ENCODE measurements at places on chromosomes 16 and 17.

DNA sequence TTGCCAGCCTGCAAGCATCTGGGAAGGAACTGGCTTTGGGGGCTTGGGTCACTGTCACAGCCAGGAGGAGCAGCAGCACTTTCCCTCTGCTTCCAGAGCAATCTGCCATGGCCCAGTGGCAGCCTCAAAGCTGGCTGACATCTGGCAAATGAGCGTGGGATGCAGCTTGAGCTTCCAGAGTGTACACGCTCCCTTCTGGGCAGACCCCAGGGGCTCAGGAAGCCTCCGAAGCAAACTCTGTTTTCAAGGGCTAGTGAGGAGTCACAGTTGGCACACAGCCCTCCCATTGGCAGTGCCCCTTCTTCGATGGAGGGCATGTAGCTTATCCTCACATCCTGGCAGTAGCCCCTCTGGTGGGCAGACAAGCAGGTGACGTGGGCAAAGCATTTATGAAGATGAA, 249.6 kb downstream of the ENGASE start:
- no peak for DNase-seq

- no peak for DNase-seq
Measured at GRCh38 chr16:22937169-22937568, 123.2 kb downstream of the HS3ST2 start.

- DNase-seq, result peak; percentile 4
Measured at GRCh38 chr17:42773290-42774035, at the start of gene VPS25. TSS of gene VPS25 (plus strand) at chr17:42773449. CDS start at chr17:42773476, 27 bp downstream.

DNA sequence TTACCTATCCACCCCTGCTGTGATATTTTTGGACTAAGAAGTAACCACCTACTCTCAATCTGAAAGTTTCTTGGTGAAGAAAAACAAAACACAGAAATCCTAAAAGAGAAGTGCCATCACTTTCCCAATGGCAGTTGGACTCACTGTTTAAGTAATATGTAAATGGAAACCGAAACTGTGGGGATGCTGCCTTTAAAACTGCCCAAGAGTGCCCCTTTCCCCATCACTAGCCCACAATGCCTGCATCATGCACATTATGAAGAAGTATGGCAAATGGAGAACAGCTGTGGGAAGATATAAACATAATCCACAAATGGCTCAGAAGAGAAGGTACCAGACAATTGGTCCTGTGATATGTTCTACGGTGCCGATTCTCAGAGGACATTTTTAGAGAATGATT, 33.5 kb upstream of the SLC6A2 start:
- no peak for DNase-seq

- DNase-seq, result no peak
Measured at GRCh38 chr17:45339646-45340605, 23.1 kb upstream of the MAP3K14 start.

DNA sequence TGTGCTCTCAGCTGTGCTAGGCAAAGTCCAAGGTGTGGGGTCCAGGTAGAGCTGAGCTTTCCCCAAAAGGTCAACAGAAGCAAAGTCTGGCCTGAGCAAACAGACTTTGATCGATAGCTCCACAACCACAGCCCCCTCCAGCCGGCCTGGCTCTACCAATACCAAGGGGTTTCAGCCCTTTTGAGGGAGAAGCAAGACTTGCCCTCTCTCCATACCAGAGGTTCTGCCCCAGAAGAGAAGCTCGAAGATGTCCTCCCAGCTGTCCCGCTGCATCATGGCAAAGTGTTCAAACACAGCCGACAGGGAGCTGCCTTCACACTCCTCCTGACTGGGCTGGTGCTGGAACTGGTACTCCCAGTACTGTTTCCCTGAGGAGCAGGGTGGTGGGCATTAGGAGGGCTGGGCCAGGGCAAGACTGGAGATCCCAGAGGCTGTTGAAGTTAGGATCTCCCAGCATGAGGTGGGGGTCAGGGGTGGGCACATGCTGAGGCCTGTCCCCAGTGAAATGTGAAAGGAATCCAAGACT, 1.7 kb downstream of the VTN start:
- DNase-seq, result no peak

DNA sequence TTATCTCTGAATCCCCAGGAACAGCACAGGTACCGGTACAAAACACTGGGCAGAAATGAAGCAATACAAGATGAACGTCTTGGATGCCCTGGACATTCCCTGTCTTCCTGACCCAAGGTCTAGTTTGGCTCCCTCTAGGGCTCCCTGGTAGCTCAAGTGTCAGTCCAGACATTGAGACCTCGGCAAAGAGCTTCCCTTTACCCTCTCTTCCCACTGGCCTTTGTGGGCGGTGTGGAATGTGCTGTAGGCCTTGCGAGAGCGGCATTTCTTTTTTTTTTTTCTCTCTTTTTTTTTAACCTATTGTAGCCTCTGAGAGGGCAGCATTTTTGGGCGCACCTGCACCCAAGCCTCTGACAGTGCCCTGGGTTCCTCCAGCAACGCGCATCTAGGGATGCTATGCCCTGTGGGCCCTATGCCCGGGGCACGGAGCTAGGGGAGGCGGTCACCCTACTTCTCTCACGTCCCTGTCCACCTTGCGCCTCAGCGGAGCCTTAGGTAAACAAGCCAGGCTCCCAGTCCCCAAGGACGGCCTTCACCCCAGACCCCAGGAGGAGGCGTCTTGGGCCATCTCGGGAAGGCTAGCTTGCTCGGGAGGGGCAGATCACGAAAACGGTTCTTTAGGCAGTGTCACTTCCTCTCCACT, 1.2 kb upstream of the NFATC3 start:
- no peak for DNase-seq

GRCh38 chr16:56463153-56463552, 11.8 kb downstream of the OGFOD1 start:
- DNase-seq, result no peak

- DNase-seq, result no peak
Measured at GRCh38 chr16:705431-706188, at the start of gene FBXL16. TSS of gene FBXL16 (minus strand) at chr16:705801. CDS start at chr16:697405, 8,396 bp downstream.

DNA sequence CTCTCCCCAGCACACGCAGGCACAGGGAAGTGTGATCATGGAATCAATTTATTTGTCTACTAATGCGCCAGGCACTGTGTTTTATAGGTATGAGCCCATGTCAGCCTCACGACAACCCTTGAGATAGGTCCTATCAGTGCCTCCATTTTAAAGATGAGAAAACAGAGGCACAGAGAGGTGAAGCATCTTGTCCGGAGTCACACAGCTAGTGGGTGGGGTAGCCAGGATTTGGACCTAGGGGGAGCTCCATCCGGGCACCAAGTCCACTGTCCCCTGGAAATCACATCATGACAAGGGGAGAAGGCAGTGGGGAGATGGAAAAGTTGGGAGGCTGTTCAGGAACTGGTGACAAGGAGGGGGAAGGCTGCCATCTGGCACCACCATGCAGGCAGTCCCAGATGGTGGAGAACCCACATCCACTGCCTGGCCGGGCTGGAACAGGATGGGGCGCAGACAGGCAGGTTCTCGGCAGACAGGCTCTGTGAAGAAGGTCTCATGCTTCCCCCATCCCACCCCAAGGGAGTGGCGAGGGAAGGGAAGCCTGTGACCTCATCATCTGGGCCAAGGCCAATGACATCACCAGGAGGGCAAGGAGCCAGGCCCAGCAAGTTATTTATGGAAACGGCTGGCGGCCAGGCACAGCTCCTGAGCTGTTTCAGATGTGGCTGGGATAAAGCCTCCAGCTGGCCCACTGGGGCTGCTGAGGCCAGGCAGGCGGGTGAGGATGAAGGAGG, 126.0 kb upstream of the SDK2 start:
- no peak for DNase-seq

GRCh38 chr17:36600936-36601302, 464 bp upstream of the MRM1 start:
- no peak for DNase-seq

- DNase-seq, result no peak
Measured at GRCh38 chr16:11871193-11871592, 19.9 kb upstream of the RSL1D1 start.

DNA sequence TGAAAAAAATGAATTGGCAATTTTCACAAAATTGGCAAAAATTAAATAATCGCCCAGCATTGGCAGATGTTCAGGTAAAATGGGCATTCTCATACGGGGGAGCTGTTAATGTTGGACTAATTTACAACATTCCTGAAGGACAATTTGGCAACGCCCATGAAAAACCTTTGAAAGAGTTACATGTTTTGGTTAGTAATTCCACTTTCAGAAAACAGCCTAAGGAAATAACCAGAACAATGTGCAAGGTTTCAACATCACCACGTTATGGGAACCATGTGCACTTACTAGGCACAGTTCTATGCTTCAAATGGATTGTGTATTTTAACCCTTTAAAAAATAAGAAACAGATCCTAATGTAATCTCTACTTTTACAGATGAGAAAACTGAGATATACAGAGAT, 62.7 kb downstream of the CDYL2 start:
- DNase-seq, result no peak

DNA sequence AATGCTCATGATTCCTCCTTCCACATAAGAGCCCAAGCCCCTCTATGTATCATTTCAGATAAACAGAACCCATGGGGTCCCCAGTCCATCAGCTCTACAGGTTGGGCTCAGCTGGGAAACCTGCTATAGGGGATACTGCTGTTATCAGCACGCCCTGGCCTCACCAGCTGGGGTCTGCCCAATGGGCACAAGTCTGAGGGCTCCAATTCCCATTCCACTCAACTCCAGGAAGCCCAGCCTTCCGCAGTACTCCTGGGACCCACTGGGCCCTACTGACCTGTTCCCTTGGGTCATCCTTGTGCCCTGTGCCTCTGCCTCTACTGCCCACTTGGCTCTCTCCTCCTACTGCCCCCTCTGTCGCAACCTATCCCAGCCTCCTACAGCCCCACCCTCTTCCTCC, 16.2 kb upstream of the XYLT2 start:
- no peak for DNase-seq

DNA sequence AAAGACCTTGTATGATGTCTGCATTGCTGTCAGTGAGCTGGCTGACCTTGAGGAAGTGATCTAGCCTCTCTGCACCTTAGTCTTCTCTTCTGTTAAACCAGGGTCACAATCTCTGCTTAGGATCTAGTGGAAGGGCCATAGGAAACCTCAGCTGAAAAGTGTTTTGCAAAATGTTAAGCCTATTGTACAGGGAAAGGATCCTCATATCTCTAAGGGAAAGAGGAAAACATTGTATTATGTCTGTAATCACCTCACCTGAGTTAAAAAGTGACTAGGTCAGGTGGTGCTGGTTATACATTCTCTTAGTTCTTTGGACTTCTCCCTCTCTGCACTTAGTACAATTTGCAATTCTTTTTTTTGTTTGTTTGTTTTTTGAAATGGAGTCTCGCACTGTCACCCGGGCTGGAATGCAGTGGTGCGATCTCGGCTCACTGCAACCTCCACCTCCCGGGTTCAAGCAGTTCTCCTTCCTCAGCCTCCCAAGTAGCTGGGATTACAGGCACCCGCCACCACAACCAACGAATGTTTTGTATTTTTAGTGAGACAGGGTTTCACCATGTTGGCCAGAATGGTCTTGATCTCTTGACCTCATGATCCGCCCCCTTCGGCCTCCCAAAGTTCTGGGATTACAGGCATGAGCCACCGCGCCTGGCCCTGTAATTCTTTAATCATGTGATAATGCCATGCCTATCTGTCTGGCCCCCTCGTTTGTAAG, 2.0 kb upstream of the SEPHS2 start:
- no peak for DNase-seq

- no peak for DNase-seq
Measured at GRCh38 chr17:7930841-7931631, 710 bp downstream of the TRAPPC1 start.

DNA sequence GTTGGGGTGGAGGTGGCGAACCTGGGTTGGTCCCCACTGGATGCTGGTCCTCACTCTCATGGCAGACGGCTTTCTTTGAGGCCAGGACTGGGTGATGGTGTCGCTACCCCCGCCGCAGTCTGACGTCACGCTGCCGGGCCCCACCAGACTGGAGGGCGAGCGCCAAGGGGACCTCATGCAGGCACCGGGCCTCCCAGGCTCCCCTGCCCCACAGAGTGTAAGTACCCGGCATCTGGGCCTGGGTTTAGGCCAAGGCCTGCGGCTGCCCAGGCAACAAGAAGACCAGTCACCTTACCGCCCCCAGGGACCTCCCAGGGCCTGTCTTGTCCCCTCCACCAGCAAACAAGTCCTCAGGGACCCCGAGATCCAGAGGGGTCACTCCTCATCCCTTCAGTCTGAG, 17.7 kb downstream of the FOXN1 start:
- no peak for DNase-seq

DNA sequence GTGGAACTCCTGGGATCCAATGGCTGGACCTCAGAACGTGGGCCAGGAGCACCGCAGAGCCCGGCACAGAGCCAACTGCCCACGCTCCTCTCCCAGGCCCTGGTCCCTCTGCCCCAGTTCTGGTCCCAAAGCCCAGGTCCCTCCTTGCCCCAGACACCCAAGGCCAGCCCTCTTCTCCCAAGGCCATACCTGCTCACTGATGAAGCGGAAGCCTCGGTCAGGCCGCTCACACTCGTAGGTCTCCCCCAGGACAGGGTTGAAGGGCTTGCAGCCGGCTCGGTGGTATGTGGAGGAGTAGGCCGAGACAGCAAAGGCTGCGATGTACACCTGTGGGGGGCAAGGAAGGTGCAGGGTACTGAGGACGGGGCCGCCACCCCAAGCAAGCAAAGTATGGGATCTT, 8.5 kb downstream of the OSBPL7 start:
- no peak for DNase-seq

DNA sequence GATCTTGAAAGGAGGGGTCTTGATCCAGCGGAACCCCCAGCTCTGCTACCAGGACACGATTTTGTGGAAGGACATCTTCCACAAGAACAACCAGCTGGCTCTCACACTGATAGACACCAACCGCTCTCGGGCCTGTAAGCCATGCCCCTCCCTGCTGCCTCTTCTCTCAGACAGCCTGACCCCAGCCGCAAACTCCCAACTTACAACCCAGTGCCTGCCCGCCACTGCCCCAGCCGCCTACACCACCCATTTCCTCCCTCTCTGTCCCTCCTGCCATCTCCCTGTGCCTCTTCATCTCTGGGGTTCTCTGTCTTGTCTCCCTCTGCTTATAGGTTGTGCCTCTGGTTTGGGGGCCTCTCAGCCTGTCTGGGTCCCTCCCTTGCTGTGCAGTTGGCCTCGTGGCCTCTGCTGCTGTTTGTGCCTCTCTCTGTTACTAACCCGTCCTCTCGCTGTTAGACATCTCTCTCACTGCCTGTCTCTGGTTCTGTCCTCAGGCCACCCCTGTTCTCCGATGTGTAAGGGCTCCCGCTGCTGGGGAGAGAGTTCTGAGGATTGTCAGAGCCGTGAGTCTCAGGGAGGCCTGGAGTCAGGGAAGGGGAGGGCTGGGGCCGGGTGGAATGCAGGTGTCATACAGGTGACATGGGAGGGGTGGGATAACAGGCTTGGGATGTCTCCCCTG, 9.6 kb downstream of the ERBB2 start:
- no peak for DNase-seq

GRCh38 chr16:8634991-8635736, 13.7 kb downstream of the METTL22 start:
- DNase-seq, result no peak

GRCh38 chr16:49754495-49755312, 101.2 kb downstream of the ZNF423 start:
- DNase-seq, result no peak

DNA sequence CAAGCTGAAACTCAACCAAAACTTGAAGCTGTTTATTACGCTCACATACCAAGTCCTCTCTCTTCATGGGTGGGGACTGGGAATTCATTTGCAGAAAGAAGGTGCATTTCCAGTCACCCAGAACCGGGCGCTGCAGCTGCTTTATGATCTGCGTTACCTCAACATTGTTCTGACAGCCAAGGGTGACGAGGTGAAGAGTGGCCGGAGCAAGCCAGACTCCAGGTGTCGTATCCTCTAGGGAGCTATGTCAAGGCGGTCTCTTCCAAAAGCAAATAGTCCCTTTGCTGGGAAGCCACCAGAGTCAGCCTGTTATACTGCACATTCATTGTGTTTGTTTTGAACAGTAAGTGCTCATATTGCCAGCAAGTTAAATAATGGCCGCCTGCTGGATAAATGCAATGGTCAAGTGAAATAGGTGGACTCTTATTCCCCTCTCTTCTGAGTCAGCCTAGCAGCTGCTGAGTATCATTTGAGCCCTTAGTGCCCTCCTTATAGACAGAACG, 12.7 kb downstream of the COG1 start:
- peak; percentile 52 for DNase-seq
